Panc1 (cell line): ENCODE measurements at places on chromosomes 7 and 10.
A peak's percentile ranks its signal among the peaks of the same experiment; 100 is the strongest.

- no peak for DNase-seq
These were observed 1247.1 kb downstream of the GATA3 start for GRCh38 chr10:9301554-9301953.

DNA sequence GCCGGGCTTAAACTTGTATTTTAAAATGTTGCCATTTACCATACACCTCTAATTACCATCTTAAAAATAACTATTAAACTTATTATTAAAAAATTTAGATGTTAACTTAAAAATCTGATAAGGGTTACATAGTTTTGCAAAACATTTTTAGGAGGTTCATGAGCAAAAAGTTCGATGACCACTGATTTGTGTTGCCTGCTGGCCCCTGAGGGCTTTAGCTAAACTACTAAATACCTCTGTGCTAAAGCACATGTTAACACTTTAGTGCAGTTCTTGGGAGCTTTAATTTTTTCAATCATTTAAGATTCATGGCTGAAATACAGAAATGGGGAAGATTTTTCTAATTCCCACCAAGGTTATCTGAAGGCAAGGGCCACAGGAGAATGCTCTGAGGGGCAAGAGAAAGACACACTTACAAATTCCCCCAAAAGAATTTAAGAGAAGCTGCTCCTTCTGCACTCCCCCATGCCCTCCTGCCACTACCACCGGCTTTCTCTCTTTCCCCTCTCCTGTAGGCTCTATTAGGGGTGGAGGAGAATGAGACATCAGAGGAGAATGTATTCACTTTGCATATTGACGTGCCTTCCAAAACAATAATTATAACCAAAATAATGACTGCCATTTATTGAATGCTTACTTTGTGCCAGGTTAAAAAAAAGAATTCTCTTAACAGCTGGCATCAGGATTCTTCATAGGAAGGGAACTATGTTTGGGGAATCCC lies 106.2 kb downstream of the RTKN2 start:
- DNase-seq = no peak

DNA sequence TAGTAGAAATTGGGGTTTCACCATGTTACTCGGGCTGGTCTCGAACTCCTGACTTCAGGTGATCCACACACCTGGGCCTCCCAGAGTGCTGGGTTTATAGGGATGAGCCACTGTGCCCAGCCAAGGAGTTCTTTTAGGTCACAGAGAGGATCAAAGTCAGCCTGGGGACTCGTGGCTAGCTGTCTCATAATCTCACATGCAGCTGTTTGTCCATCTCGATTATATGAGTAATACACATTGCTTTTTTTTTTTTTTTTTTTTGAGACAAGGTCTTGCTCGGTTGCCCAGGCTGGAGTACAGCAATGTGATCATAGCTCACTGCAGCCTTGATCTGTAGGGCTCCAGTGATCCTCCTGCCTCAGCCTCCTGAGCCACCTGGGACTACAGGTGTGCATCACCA lies 2.2 kb downstream of the IFT22 start:
- no peak for DNase-seq

GRCh38 chr7:140326116-140326928 lies 72.0 kb downstream of the SLC37A3 start:
- DNase-seq = peak; percentile 52

DNA sequence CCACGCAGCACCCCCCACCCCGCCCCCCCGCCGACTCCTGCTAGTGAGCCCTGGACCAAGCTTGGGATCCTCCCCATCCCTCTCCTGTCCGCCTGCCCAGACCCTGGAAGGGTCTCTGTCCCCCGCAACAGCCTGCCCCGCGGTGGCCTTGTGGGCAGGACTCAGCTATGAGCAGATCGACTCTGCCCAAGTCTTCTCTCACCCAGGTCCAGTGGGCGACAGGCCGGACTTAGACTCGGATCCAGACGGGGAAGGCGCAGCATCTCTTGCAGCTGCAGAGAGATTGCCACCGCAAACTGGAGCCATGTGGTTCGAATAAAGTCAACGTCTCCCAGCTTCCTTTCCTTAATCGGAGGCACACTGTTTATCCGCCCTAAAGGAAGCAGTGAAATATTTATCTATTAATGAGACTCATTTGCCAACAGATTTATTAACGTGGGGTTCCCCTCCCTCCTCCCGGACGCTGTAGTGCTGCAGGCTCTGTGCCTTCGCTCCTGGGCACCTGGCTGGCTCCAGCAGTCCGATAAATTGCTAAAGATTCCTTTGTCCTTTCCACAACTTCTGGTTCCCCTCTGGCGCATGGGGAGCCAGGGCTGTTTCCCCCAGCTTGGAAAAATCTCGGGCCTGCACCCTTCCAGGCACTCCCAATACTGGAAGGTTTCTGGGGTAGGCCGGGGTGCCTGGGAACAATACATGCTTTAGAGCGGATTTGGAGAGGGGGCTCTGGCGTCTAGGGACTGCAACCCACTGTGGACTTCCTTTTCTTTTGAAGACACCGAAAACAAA lies 634 bp upstream of the HOXA7 start:
- no peak for DNase-seq

GRCh38 chr7:103711413-103711812 lies 265.4 kb upstream of the SLC26A5 start:
- DNase-seq = no peak

GRCh38 chr10:86061278-86062197 lies 305.1 kb downstream of the GRID1 start:
- DNase-seq = no peak

DNA sequence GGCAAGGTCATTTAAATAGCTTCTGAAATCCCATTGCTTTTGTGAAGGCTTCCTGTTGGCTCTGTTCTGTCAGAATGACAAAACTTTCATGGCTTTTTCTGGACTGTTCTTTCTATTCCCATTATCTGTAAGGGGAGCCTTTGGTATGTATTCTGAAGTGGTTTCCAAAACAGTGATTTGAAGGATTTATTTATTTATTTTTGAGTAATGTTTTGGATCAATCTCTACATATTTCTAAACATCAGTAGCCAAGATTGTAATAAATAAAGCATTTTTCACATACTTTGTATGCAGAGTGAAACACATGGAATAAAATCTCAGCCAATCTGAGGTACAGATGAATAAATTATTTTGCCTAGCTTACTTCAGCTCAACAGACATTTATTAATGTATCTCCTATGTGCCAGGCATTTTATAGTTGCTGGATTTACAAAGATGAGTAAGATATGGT lies 121.1 kb downstream of the BBS9 start:
- DNase-seq = no peak

- DNase-seq = no peak
These were observed 370.8 kb upstream of the LRRTM3 start for GRCh38 chr10:66555061-66555460.

DNA sequence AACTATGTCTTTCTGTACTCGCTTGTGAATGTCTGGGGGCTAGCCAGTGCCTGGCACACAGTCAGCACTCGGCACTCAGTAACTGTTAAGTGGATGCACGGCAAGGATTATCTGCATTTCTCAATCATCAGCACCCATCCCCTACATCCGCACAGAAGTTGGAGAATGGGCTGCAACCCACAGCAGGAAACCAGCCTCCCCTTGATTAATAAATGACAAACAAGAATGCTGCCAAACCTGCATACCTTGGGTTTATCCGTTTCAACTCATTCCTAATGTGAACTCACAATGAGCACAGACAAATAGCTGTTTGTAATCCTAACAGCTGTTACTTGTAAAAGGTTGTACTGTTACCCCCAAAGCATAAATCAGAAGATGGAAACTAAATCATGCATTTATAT lies 28.9 kb downstream of the PPP1R3C start:
- no peak for DNase-seq

GRCh38 chr10:89357975-89358374 lies 19.9 kb upstream of the IFIT1B start:
- no peak for DNase-seq

GRCh38 chr7:122983261-122983660 lies 12.2 kb downstream of the TAS2R16 start:
- DNase-seq = no peak

GRCh38 chr10:101415884-101416283 lies 61.9 kb downstream of the BTRC start:
- DNase-seq = no peak

- DNase-seq = no peak
These were observed 33.5 kb downstream of the SLC37A3 start for GRCh38 chr7:140364819-140365218.

- DNase-seq = no peak
These were observed 28.4 kb downstream of the MBL2 start for GRCh38 chr10:52744057-52744805.

DNA sequence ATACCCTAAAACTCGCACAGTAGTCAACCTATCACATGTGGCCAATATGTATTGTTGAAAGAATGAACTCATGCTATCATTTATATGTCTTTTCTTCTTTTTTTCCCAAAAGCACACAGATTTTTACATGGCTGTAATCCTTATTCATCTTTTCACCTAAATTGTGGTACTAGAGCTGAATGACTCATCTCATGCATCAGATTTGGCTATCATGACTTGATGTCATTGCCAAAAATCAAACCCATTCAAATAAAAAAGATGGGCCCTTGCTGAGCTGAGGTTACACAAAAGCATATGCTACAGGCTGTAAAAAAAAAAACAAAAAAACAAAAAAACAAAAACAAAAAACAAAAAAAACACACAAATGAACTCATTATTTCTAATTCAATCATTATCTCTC lies 3.3 kb upstream of the LMOD2 start:
- no peak for DNase-seq

- no peak for DNase-seq
These were observed 37.8 kb downstream of the RSU1 start for GRCh38 chr10:16779384-16779915.

GRCh38 chr7:3960050-3960763 lies 659.2 kb downstream of the SDK1 start:
- no peak for DNase-seq

- peak; percentile 99 for DNase-seq
These were observed 171.4 kb downstream of the ST7 start for GRCh38 chr7:117124591-117125220.

DNA sequence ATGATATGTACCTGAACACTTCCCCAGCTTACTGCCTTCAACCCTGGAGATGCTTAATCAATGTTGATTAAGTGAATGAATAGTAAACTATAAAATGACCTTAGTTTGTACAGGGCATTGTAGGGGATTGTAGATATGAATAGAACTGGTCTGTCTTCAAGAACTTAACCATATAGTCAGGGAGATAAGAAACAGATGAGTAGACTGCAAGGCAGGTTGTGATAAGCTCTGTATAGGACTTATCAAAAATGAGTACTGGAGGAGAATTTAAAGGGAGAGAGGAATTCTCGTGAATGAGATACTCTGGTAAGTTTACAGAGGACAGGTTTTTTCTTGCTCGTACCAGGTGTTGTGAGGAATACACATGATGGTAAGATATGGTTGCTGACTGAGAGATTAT lies 27.6 kb downstream of the SGPL1 start:
- DNase-seq = no peak

DNA sequence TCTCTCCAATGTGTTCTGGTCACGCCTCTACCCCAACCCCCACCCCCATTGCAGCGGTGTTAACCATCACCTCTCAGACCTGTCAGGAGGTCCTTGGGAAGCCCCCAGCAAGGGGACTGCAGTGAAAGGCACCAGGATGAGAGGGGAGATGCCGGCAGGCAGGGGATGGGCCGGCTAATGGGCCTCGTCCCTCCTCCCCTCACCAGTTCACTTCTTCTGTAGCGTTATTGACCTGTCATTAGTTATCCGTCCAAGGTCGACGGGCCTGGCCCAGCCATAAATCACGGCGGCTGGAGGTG lies 18.8 kb downstream of the POLL start:
- DNase-seq = no peak

DNA sequence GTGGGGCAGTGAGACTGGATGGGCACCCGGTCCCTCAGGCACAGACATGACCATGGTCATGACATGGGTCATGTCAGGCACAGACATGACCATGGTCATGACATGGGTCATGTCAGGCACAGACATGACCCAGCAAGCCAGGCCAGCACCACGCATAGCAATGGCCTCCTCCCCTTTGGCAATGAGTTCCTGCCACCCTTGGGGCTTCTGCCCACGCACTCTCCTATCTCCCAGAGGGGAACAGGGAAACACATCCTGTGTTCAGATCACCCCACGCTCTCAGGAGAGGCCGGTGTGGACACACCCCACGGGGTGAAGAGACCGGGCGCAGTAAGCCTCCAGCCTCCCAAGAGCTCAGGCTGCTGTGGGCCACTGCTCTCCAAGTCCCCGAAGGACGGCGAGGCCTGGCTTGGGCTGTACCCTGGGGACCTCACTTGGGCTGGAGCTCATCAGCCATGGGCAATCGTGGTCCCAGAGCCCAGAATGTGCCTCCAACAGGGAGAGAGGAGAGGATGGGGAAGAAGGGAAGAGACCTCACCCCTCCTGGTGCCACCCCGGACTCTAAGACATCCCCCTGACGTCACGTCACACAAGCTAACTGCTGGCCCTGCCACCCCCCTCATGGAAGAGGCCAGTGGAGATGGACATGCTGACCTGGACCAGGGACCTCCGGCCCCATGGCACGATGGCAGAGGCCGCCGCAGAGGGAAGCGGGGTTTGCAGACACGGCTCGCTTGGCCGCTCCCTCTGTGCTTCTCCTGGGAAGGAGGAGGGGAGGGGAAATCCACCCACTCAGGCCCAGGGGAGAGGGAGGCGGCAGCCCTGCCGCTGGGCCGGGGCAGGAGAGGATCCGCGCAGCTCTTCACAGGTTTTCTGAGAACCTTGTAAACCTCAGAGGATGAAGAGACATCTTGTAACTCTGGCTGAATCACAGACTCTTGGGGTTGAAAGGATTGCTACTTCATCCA lies 269.6 kb downstream of the ELFN1 start:
- no peak for DNase-seq

GRCh38 chr7:78134256-78134655 lies 335.7 kb downstream of the PHTF2 start:
- peak; percentile 28 for DNase-seq
